ENCODE measurements at places on chromosomes 11 and 22.

DNA sequence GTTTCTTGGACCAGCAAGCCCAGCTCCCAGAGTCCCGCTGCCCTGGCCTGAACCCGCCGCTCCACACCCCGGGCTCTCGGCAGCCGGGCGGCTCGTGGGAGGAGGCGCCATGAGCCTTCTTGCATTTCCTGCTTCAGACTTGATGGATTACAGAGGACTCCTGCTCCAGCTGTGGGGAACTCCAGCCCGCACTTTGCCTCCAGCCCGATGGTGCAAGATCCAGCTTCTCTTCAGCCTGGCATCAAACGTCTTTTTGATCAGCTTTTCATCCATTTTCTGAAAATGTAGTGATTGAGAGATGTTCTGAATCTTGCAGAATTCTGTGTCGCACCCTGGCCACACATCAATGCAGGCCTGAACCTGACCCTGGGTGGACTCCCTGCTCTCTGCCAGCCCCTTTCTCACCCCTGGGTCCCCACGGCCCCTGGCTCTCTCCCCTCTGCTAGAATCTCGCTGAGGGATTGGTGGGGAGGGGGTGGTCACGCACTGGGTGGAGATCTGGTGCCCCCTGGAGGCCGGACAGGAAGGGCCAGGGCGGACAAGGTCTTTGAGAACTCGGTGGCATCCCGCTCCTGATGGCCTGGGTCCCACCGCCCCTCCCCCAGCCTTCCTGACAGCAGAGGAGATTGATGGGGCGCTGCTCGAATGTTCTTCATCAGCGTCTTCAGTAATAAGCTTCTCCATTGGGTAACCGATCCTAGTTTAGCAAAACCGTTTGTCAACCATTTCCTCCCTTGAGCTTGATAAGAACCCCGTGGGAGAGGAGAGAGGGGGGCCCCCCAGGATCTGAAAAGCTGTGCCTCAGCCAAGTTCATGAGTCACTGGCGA lies 12.1 kb upstream of the NFAM1 start:
- peak; percentile 89 for DNase-seq

GRCh38 chr11:114295676-114296604 lies at the start of gene NNMT:
Gene NNMT (plus strand): TSS chr11:114296399. CDS start chr11:114296557, 158 bp downstream.
- peak; percentile 71 for DNase-seq

DNA sequence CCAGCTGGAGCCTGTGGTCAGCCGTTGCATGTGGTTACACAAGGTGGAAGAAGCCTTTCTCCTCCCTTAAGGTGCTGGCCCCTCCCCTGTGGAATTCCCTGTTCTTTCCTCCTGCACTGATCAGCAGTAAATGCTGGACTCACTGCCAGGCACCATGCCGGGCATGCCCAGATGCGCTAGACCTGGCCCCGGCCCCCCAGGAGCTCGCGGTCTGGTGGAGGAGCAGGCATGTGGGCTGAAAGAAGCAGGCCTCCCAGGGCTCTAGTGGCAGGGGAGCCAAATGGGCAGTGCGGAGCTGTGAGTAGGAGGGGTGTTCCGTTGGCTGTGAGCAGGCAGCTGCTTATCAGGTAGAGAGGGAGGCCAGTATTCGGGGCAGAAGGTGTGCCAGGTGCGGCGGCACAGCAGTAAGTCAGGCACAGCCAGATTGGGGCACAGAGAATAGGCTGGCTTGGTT lies 10.2 kb downstream of the DGKZ start:
- DNase-seq = no peak

- peak; percentile 86 for DNase-seq
Observed at GRCh38 chr11:47847892-47848699, at the start of gene NUP160. Gene NUP160 (minus strand): TSS chr11:47848350. CDS start chr11:47848318, 32 bp downstream.

- no peak for DNase-seq
Observed at GRCh38 chr22:49887702-49888101, 30.5 kb downstream of the ALG12 start.

- no peak for DNase-seq
Observed at GRCh38 chr22:28027453-28028448, 108.7 kb upstream of the PITPNB start.

- no peak for DNase-seq
Observed at GRCh38 chr11:100133114-100133513, 554.0 kb upstream of the ARHGAP42 start.

GRCh38 chr11:25057861-25058260 lies 561.0 kb downstream of the LUZP2 start:
- DNase-seq = no peak

DNA sequence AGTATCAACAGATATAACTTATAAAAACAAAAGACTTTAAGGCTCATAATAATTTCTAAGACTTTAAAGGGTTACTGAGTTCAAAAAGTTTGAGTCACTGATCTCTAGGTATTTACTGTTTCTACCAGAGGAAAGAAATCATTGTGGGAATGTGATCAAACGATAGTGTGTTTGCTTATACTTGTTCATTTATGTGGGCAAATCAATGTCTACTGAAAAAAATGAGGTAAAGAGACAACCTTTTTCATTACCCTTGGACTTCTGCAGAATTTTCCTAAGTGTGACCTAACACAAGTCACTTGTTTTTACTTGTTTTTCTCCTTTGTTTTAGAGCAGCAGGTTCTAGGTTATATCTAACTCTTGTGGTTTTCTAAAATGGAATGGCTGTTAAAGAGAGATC lies 65.4 kb downstream of the PRR5L start:
- no peak for DNase-seq

GRCh38 chr22:41201141-41201540 lies 4.0 kb upstream of the L3MBTL2 start:
- no peak for DNase-seq

DNA sequence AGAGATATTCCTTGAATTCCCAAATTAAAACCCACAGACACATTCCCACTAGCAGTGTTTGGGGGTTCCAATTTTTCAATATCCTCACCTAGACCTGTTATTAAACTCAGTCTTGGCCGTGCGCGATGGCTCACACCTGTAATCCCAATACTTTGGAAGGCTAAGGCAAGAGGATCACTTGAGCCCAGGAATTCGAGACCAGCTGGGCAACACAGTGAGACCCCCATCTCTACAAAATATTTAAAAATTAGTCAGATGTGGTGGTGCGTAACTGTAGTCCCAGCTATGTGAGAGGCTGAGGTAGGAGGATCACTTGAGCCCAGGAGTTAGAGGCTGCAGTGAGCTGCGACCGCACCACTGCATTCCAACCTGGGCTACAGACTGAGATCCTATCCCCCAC lies 53.3 kb downstream of the RRAS2 start:
- no peak for DNase-seq

DNA sequence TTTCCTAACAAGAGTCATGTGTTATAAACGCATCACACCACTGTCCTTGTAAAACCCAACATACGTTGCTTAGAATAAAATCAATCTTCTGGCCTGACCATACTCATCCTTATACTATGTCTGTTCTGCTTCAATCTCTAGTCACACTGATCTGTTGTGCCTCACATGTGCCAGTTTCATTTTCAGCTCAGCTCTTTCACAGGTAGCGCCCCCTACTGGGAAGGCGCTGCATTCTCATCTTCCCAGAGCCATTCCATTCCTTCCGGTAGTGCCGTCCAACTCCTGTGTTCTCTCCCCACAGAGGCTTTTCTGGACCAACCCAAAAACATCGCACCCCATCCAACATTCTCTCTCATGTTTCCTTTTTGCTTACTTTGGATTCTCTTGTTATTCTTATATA lies 22.2 kb downstream of the CASP5 start:
- no peak for DNase-seq

DNA sequence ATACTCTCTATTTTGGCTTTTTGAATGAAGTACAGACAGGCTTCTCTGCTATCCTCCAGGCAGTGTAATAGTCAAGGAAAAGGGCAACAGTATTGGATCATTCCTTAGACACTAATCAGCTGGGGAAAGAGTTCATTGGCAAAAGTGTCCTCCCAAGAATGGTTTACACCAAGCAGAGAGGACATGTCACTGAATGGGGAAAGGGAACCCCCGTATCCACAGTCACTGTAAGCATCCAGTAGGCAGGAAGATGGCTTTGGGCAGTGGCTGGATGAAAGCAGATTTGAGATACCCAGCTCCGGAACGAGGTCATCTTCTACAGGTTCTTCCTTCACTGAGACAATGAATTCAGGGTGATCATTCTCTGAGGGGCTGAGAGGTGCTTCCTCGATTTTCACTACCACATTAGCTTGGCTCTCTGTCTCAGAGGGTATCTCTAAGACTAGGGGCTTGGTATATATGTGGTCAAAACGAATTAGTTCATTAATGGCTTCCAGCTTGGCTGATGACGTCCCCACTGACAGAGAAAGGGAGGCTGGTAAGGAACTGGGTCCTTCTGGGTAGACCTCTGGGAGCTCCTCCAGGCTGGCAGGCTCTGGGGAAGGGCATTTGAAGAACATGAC lies 5.2 kb downstream of the XBP1 start:
- no peak for DNase-seq

GRCh38 chr11:62514151-62514550 lies 32.5 kb downstream of the AHNAK start:
- no peak for DNase-seq

DNA sequence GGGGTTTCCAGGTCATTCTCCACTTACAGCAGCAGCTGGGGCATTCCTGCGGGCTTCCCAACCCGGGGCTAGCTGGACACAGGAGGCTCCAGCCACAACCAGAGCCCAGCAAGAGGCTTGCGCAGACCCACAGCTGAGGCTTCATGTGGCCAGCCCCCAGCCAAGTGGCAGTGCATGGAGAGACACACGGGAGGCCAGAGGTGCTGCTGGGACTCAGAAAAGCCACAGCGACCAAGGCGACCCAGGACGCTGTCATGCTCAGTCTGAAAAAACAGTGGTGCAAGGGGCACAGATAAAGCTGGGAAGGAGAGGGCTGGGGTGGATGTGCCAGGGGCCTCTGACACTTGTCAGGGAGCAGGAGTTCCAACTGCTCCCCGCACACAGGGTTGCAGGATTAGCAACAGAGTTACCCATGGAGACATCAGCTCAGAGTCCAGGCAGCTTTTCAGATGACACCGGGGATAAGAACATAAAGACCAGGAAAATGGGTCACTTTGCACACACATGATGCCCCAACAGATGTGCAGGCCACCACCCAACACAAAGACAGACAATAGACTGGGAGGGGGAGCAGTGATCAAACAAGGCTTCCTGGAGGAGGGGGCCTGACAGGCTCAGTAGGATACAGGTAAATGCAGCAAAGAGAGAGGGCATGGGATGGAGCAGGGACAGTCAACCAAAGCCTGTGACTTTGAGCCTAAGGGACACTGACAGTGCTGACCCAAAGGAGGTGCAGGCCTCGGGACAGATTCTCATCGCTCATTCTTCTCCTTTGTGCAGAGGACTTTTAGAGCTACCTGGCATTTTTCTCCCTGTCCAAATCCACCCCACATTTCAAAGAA lies 6.9 kb upstream of the NEAT1 start:
- no peak for DNase-seq

GRCh38 chr11:112694245-112694644 lies 267.0 kb upstream of the NCAM1 start:
- DNase-seq = no peak

DNA sequence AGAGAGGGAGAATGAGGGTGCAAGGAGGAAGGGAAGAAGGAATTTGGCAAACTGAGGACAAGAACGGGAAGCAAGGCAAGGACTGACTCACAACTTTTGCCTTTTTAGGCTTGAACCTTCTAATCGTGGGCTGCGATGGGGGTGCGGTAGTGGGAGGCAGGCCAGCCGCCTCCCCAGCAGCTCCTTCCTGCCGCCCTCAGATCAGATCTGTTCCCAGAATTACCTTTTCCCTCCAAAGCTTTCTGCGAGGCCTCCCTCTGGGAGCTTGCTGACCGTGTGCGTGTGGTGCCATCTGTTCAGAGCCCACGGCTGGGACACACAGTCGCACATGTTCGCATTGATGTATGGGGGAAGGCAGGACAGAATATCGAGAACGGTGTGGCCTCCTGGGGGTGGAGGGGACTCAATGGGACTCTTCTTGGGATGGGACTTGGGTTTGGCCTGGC lies 86.9 kb upstream of the PARVA start:
- peak; percentile 1 for DNase-seq

- no peak for DNase-seq
Observed at GRCh38 chr11:85755285-85755684, 55.7 kb downstream of the SYTL2 start.

DNA sequence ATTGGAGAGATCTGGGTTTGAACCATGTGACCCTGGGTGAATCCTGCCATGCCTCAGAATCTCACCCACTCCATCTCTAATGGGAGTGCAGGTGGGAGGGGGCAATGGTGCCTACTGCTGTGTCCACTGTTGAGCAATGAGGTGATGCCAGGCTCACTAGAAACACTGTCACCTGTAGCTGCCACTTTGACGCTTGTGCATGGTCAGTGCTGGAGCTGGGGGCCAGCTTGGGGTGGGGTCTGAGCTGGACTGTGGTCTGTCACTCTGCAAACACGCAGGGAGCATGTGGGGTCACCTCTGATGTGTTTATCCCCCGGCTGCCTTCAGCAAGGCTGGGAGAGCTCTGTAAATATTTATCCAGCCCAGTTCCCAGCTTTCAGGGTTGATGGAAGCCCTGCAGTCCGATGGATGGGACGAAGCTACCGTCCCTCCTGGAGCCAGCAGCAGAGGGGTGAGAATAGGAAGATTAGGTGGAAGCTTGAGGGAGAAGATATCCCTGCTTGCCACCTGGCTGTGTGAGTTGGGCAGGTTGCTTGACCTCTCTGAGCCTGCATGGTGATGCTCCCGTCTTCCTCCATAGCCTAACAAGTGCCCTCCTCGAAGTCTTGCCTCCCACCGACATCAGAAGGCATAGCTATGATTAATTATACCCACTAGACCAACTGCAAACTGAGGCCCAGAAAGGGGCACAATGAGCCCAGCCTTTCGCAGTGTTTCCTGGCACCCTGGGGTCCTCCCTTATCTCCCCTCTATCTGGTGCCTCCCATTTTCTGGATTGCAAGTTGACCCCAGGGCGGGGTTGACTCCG lies 1.7 kb downstream of the MMP11 start:
- DNase-seq = no peak

DNA sequence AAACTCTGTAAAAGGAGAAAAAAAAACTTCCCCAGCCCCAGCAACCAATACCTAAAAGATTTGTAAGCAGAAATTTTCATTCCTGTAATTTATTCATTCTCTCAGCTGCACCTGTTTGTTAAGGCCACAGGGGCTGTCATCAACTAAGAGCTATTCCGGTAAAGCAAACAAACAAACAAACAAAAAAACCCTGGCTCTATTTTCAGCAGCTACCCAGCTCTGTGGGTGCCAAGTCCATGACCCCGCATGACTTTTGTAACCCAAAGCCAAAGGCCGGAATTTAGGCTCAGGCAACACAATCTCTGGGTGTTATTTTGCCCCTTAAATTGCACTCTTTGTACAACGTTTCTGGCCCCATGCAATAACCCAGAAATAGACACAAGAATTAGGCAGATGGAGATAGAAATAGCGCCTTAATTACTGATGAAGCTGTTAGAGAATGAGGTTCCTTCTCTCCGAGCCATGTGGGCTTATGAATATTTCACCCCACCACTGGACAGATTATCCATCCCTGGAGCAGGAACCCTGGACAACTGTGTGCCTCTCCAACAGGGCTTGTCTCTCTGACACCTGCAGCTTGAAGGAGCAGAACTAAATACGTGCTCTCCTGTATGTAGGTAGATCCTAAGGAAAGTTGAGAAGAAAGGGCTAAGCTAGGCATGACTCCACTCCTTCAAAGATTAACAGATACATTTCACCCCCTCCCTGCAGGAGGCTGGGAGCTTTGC lies 29.4 kb downstream of the APOL6 start:
- DNase-seq = no peak

Measured in AG08396 (cell line).